Activated naive CD8-positive, alpha-beta T cell treated with anti-CD3 and anti-CD28 coated beads, Interleukin-2, amount 50 U/mL, for 24 hours (primary cell): ENCODE measurements at places on chromosomes 16 and 17.

- peak; percentile 29 for DNase-seq
Observed at GRCh38 chr16:27795992-27796614, 246.2 kb downstream of the KATNIP start.

- DNase-seq: no peak
Observed at GRCh38 chr17:28811651-28812090, 30.9 kb downstream of the FAM222B start.

GRCh38 chr17:50056217-50056960, 479 bp downstream of the ITGA3 start:
- peak; percentile 69 for DNase-seq

DNA sequence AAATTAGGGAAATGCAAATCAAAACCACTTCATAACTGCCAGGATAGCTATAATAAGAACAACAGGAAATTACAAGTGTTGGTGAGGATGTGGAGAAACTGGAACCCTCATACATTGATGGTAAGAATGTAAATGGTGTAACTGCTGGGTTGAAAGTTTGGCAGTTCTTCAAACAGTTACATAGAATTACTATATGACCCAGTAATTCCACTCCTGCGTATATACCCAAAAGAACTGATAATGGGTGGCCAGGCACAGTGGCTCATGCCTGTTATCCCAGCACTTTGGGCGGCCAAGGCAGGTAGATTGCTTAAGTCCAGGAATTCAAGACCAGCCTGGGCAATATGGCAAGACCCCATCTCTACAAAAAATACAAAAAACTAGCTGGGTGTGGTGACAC, 4.5 kb upstream of the CMTM4 start:
- DNase-seq: no peak
